ENCODE measurements at places on chromosomes 2 and 18. TPM values are rescaled to one million over a fixed set of nuclear protein-coding genes. Genes with fewer than 3 reads are reported as not detected.

Gene DSG2
- 39.4 TPM for total RNA-seq

Gene ZNF521
- total RNA-seq: 16.6 TPM

Gene MYOM1
- total RNA-seq: 1.7 TPM

Gene PHOSPHO2
- 5.4 TPM for total RNA-seq

- H3K4me1 ChIP-seq: no peaks in the 10 kb centered on the region
Measured at GRCh38 chr2:223759569-223760430, 77.6 kb downstream of the AP1S3 start.

DNA sequence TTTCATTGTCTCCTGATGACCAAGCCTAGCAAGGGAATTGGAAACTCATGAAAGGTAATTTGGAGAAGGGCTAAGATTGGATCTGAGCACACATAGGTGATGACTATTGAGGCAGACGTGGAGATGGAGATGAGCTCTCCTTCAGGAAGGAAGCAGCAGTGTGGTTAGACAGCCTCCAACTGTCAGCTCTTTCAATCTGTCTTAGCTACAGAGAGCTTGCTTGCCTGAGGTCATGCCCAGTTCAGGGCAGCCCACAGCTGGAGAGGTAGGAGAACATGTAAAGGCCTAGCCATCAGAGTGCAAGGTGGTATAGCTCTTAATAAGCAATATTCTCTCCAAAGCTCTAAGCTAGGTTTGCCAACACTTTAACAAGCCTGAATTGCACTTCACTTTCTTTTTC lies 79.2 kb downstream of the THSD7B start:
- DNase-seq: no peak
- H3K4me1 ChIP-seq: no peaks in the 10 kb centered on the region
- no peak overlapping the region for H3K4me3 ChIP-seq
- H3K36me3 ChIP-seq: no peaks in the 10 kb centered on the region
- no peak overlapping the region for H3K27ac ChIP-seq

DNA sequence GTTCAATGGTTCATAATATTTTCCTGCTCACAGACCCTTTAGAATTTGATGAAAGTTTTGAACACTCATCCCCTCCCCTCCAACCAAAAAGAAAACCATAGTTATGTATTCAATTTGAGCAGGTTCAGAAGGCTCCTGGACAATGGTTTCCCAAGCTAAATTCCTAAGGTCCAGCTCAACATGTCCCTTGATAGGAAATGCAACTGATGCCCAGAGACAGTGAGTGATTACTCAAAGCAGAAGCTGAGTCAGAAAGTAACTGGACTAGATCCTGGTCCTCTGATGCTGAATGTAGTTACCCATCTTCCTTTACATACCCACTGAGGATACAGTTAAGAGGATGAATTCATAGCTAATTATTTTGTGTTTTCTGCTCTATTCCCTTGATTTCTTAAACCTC lies 218.9 kb upstream of the NCKAP5 start:
- H3K27me3 ChIP-seq: no peaks in the 10 kb centered on the region
- no peak overlapping the region for H3K27ac ChIP-seq
- H3K36me3 ChIP-seq: no peaks in the 10 kb centered on the region
- H3K4me1 ChIP-seq: no peaks in the 10 kb centered on the region
- H3K4me3 ChIP-seq: no peak overlapping the region
